Right lobe of liver (tissue), 6 donors: ENCODE measurements at places on chromosomes 7 and 10. TPM values are rescaled to one million over a fixed set of nuclear protein-coding genes. Genes with fewer than 3 reads are reported as not detected.

NRCAM gene
- total RNA-seq = 0.49 TPM

CDK14 gene
- 12.6 TPM for total RNA-seq

CNNM1 gene
- 0.27 TPM for total RNA-seq

GHRHR gene
- not detected for total RNA-seq

AFAP1L2 gene
- total RNA-seq = 1.1 TPM

SRI gene
- total RNA-seq = 29.4 TPM

PPP1R17 gene
- not detected for total RNA-seq

TEX47 gene
- not detected for total RNA-seq

VAX1 gene
- total RNA-seq = not detected

GPR85 gene
- total RNA-seq = 0.25 TPM

CPN1 gene
- 73.6 TPM for total RNA-seq

SEMA3D gene
- total RNA-seq = 0.19 TPM

PNLIP gene
- not detected for total RNA-seq

HOXA7 gene
- total RNA-seq = not detected

DCLRE1A gene
- 7.1 TPM for total RNA-seq

CDHR1 gene
- 0.14 TPM for total RNA-seq

LDB3 gene
- total RNA-seq = 0.09 TPM

MUC3A gene
- 12.8 TPM for total RNA-seq

SPRN gene
- 10.8 TPM for total RNA-seq

PKD1L1 gene
- 0.13 TPM for total RNA-seq

ACTL6B gene
- total RNA-seq = not detected

METTL27 gene
- total RNA-seq = 1.1 TPM

OR2A12 gene
- not detected for total RNA-seq

GNAT3 gene
- not detected for total RNA-seq

MCM10 gene
- 0.28 TPM for total RNA-seq

SNCG gene
- total RNA-seq = 21.2 TPM

HYAL4 gene
- not detected for total RNA-seq

C10orf143 gene
- 2.9 TPM for total RNA-seq

IGF2BP3 gene
- total RNA-seq = 0.15 TPM

OPN1SW gene
- total RNA-seq = not detected

ADK gene
- 54.2 TPM for total RNA-seq

PRLHR gene
- not detected for total RNA-seq

GDF2 gene
- 10.3 TPM for total RNA-seq

OPN4 gene
- total RNA-seq = not detected

CEP55 gene
- total RNA-seq = 0.20 TPM

DLX5 gene
- total RNA-seq = not detected

PTPRN2 gene
- total RNA-seq = 0.87 TPM

KLF14 gene
- total RNA-seq = not detected

PLAU gene
- 0.98 TPM for total RNA-seq

TRPV6 gene
- total RNA-seq = 1.5 TPM

FAM237B gene
- not detected for total RNA-seq

SLC16A12 gene
- 0.71 TPM for total RNA-seq

LRRC17 gene
- 0.98 TPM for total RNA-seq

ITGA8 gene
- total RNA-seq = 0.18 TPM
